ENCODE measurements at places on chromosomes 5 and 9.

- DNase-seq = peak; percentile 39
These were observed 312.9 kb upstream of the RGMB start for GRCh38 chr5:98460536-98460935.

DNA sequence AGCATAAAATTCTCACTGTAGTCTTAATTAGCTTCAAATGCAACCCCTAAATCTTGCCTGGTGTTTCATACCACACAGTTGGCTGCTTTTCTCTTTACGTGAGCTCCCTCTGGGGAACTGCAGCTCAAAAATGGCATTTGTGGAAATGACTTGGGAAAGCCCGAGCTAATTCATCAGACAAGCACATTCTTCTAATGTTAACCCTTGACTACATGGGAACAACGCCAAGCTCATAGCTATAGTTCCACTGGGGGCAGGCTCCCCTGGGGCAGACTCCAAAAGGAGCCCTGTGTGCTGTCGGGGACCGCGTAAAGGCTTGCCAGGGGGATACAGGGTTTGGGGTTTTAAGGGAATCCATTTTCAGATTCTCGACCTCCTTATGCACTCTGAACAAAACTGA, 301.4 kb upstream of the DAP start:
- DNase-seq = no peak

GRCh38 chr9:27572566-27572917, 739 bp downstream of the C9orf72 start:
- DNase-seq = peak; percentile 68

DNA sequence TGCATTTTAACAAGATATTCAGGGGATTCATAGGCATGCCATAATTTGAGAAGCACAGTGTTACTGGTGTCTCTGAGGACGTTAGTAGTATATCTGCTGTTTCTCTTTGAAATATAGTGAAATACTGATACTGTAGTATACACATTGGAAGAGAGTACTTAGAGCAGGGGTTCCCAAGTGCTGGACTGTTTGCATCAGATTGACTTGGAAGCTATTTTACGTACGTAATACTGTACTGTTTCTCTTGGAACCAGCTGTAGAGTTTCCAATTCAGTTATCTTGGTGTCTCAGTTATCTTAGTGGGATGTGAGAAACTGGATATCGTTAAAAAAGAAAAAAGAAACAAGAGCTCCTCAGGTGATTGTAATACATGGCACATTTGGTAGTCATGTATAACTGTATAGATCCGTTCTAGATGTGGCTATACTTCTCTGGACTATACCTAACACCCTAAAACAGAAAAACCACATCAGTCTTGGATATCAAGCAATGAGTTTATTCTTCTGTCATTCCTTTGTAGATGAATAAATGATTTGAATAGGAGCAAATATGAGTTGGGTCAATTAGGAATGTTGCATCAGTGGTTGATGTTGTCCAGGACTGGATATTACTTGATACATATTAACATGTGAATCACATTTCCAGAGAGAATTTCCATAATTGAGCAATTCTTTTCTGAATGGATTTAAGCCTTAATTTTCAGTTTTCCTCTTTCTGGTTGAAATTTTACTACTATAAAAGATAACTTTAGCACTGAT, 33.4 kb downstream of the PRRC1 start:
- peak; percentile 8 for DNase-seq

- DNase-seq = no peak
These were observed 933 bp downstream of the LECT2 start for GRCh38 chr5:135953850-135954249.

- no peak for DNase-seq
These were observed 74.7 kb upstream of the DAPK1 start for GRCh38 chr9:87422999-87423398.

- DNase-seq = peak; percentile 72
These were observed 105.0 kb downstream of the ERCC6L2 start for GRCh38 chr9:95980262-95981125.

DNA sequence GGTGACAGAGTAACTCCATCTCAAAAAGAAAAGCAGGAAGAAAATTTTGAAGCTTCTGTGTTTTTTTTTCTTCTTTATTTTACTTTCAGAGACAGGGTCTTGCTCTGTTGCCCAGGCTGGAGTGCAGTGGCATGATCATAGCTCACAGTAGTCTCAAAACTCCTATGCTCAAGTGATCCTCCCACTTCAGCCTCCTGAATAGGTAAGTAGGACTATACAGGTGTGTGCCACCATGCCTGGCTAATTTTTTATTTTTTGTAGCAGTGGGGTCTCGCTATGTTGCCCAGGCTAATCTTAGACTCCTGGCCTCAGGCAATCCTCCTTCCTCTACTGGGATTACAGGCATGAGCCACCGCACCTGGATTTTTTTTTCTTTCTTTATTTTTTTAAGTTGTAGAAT, 10.1 kb upstream of the C5orf24 start:
- DNase-seq = no peak

- DNase-seq = no peak
These were observed 66.5 kb upstream of the RICTOR start for GRCh38 chr5:39140558-39141168.

- DNase-seq = no peak
These were observed 377.1 kb upstream of the C9orf72 start for GRCh38 chr9:27950382-27950781.

DNA sequence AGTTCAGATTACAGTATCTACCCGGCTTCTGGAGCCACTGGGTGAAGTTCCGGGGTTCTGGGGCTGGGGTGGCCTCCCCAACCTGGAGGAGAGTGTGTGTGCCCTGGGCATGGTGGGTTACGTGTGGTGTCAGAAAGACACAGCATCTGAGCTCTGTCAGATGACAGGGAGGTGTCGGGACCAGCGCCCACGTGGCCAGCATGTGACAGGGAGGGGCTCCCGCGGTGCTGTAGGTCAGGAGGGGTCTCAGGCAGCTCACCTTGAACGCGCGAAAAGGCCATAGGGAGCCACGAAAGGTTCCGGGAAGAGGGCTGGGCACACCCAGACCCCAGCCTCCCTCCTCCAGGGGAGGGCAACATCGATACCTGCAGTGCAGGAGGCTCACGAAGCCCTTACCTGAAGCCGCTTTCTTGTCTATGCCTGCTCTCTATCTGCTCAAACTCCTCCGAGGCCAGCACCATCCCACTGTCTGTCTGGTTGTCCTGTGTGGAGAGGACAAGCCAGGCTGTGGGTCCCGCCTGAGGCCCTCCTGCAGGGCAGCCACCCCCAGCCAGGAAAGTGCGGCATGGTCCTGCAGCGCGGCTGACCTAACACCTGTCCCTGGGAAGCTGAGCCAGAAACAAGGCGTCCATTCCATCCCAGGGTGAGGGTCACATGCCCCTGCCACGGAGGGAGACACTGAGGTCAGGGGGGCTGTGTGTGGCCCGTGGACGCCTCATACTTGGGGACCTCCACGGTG, 17.4 kb upstream of the SCGB3A1 start:
- no peak for DNase-seq

DNA sequence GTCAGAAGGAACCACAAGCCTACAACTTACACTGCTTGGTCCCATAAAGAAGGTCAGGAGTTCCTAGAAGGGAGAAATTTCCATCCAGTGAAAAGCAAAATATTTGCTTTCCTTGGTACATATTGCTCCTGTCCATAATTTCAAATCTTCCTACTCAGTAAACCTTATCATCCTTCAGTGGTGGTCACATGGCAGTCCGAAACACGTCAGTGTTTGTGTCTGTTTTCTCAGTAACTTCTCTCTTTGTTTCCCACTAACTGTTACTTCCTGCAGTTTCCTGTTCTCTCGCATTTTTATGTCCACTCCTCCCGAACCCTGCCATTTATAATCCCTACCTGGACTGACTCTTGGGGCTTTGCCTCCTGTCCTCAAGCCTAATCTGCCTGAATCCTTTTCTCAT, 129.1 kb downstream of the FANCC start:
- DNase-seq = no peak

GRCh38 chr5:14267991-14268708, 125.0 kb downstream of the TRIO start:
- DNase-seq = peak; percentile 82

GRCh38 chr5:92421942-92422341, 1038.8 kb upstream of the ARRDC3 start:
- DNase-seq = peak; percentile 47

DNA sequence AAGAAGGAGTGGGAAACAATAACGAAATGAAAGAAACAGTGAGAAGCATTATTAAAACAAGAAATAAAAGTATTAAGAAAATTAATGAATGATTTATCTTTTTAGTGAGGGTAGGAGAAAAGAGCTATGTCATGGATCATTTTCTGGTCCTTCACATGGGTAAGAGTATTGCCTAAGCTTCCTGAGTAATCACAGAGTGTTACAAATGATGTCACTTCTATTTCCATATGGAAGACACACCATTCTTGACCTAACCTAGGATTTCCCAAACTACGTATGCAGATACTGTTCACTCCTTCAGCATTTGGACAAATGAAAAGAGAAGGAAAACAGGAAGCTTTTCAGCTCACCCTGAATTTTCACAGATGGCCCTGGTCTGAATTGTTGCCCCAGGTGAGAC, 3.3 kb upstream of the TSLP start:
- DNase-seq = peak; percentile 75

- no peak for DNase-seq
These were observed 143.0 kb upstream of the LHFPL2 start for GRCh38 chr5:78791501-78792100.

GRCh38 chr9:108761655-108762347, 94.0 kb downstream of the ACTL7B start:
- DNase-seq = peak; percentile 67

- DNase-seq = peak; percentile 92
These were observed 61.0 kb downstream of the LPAR1 start for GRCh38 chr9:110977259-110977709.

DNA sequence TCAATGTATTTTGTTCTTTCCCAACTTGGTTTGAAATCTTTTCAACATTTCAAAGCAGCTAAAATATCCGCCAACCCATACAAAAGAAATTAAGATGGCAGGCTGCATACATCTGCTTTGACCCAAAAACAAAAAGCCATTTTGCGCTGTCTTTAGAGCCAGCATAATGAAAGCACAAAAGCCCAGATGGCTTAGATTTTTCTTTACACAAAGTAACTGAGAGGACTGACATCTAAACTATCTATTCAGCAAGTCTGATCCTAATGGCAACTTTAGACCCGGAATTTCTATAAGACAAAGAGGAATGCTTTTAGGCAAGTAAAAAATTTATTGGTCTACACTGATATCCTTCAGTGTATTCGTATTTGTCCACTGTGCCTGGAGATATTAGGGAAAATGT, 86.3 kb downstream of the MYO10 start:
- no peak for DNase-seq

GRCh38 chr9:3385871-3386270, 139.9 kb downstream of the RFX3 start:
- no peak for DNase-seq

DNA sequence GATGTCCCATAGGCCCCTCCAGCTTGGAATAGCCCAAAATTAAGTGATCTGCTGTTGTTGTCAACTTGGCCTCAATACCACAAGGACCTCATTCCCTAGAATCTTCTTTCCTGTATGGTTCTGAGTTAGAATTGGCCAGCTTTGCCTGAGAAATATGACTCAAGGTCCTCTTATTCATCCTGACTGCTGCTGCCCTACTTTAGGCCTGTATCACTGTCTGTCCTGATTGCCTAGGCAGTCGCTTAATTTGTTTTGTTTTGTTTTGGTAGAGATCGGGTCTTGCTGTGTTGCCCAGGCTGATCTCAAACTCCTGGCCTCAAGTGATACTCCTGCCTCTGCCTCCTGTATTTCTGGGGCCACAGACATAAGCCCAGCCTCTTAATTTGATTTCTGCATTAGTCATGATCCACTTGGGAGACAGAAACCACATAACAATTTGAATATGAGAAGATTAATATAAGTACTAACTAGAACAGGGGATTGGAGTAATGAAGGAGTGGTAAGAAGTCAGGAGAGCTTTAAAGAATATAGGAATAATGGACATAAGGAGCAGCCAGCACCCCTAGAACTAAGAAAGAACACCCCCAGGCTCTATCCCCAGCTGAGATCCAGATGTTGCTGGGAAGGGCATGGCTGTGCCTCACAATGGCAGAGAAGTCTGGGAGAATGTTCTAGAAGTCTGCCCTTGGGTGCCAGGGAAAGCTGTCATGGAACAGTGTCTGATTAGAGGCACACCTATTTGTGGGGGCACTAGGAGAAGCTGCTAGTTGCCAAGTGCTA, 4.6 kb downstream of the TEX53 start:
- peak; percentile 64 for DNase-seq

GRCh38 chr5:60497706-60498500, 202.1 kb downstream of the DEPDC1B start:
- DNase-seq = peak; percentile 49

DNA sequence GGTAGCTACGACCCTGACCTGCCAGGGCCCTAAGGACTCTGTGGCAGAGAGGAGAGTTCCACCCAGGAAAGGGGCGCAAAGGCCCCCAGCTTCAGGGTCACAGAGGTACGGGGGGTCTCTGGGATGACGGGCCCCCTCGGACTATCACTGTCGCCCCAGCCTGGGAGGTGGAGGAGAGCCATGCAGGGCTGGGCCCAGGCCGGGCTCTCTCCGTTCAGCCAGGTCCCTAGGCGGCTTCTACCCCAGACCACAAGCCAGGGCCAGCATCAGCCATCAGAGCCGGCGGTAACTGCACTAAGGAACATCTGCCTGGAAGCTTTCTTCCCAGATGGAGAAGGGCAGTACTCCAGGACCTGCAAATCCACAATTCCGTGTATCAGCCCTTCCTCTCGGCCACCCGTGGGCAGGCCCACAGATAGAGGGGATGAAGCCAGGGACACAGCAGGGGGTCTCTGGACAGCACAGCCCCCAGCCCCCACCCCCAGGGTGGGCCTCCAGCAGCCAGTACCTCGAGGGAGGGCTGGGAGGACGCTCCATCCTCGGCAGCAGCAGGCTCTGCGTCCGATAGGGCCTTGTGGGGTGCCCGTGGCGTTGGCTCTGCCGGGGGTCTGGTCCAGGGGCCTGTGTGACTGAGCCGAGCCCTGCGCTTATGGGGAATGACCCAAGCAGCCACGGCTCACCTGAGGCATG, 38.4 kb downstream of the NACC2 start:
- DNase-seq = no peak

DNA sequence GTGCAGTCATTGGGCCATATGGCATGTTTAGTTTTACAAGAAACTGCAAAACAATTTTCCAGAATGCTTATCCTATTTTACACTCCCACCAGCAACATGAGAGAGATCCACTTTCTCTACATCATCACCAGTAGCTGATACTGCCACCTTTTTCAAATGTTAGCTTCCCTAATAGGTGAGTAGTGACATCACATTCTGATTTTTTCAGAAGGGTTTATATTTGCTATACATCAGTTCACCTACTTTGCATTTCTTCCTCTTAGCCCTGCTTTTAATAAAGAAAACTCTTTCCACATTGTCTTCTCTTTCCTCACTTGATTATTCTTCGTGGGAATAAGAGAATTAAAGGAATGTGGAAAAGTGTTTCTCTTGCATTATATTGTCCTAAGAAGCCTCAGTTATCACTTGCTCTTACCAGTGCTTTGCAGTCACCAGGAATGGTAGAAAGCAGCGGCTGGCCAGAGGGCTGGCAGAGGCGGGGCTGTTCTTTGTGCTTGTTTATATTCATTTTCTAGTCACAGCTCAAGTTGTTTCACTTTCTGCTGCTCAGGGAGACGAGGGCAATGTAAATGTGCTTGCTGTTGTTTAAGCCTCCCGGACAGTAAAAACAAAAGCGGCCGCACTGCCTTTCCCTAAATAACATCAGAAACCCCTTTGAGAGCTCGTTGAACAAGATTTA, 164.8 kb downstream of the HSD17B3 start:
- peak; percentile 59 for DNase-seq

- no peak for DNase-seq
These were observed 451.9 kb downstream of the TMEM38B start for GRCh38 chr9:106146066-106146840.

- DNase-seq = peak; percentile 26
These were observed 41.7 kb downstream of the SMIM15 start for GRCh38 chr5:61120534-61120933.

Data from fibroblast of mammary gland (primary cell).